ENCODE measurements at places on chromosomes 2 and 18.

GRCh38 chr2:237058423-237058822 lies 27.3 kb upstream of the COPS8 start:
- DNase-seq: no peak

GRCh38 chr18:49019446-49020045 lies 68.8 kb upstream of the SMAD7 start:
- DNase-seq: peak; percentile 35

DNA sequence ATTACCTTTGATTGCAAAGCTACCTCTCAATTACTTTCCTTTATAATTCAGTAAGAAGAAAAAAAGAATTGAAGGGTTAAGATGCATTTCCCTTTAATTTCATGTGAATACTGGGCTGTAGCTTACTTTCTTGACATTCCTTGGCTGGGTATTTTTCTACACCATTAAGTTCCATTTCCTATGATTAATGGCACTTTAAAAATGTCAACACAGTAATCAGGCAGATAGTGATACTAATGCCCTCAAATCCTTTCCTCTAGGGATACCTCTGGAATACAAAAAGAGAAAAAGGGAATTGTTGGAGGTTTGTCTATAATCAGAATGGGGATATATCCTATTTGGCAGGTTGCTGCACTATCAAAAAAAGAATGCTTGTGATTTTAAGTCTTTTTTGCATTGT lies 216.9 kb downstream of the SRBD1 start:
- DNase-seq: no peak

- DNase-seq: no peak
Measured at GRCh38 chr2:36352701-36353100, 2.9 kb upstream of the CRIM1 start.

DNA sequence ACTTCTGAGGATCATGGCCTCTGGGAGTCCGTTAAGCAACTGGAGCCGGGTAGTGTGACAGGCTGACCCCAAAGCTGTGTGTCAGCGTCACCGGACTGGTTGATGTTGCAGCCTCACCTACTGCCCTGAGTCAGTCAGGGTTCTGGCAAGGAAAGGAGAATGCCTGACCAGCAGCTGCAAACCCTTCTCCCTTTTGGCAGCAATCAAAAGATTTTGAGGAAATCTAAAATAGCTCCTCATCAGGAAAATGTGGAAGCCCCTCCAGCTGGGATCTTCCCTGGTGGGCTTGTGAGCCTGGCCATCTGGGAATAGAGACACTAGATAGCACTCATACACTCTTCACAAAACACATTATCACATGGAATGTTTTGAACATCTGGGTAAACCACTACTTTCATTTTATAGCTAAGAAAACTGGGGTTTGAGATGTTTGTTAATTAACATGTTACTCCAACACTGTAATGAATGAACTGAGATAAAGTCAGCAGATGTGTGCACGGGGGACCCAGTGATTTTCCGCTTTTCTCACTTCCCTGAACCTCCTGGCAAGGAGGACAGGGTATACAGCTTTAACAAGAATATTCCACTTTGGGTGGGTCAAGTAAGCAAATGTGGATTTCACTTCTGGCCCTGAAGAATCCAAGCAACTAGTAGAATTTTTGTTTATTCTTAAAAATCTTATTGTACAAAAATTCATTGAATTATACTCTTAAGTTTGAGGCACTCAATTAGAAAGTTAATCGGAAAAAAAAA lies 24.7 kb downstream of the CLUL1 start:
- no peak for DNase-seq

GRCh38 chr2:7813541-7814292 lies 868.1 kb upstream of the ID2 start:
- DNase-seq: no peak

DNA sequence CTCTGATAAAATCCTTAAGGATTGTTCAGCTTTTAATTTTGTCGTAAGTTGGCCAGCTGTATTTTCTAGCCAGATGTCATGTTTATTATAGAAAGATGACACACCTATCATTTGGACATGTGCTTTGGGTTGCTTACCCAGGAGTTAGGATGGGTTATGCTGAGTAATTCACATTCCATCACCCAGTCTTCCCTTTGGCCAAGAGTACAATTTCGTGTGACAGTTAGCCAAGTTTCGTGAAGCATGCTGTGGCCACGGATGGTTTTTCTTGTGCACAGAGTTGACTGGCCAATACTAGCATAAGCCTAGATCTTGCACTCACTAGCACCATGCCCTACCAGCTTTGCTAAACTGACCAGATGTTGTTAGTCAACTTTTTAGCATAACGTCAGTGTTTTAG lies 5.8 kb downstream of the MAPRE3 start:
- no peak for DNase-seq

DNA sequence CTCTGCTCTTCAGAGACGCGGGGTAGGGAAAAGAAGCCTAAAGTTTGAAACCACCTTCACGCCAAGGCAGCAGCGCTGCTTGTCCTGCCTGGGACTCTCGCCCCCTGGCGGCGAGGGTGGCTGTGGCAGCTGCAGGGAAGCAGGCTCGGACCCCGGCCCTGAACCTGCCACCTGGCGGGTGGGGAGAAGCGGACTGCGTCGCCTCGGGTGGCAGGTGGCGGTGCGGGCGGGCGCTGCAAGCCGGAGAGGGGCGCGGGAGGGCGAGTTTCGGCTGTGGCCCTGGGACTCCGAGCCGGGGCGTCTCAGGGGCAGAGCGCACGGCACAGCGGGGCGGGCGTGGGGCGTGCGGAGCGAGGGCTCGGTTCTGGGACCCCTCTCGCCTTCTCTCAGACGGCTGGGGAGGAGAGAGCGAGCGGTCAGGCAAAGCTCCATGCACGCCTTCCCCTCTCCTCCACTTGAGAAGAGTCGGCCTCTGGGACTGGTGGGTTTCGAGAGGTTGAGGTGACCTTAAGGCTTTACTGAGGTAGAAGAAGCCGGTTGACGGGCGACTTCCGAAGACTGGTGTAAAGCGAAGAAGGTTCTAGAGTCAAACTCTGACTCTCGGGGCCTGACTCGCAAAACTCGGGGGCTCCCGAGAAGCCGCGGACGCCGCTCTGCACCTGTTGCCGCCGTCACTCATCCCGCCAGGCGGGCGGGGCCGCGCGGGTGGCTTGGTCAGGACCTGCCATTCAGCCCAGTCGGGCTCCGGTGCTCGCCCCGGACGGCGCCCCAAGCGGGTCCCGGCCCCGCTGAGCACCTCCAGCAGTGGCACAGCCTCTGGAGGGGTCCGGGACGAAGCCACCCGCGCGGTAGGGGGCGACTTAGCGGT lies 1.1 kb upstream of the BOLL start:
- peak; percentile 83 for DNase-seq

DNA sequence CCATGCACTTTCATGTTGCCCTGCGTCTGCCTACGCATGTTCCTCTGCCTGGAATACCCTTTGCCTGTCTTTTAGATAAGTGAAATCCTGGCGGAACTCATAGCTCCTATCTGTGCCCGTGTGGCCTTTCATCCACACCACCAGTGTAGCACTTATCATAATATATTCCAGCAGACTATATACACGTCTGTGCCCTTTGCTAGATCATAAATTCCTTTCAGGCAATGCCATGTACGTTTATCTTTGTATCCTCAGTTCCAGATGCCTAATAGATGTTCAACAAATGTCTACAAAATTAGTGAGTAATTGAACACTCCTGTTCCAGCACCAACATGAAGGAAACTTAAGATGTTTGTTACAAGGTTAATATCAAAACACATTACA lies 106.9 kb downstream of the COLEC12 start:
- no peak for DNase-seq

DNA sequence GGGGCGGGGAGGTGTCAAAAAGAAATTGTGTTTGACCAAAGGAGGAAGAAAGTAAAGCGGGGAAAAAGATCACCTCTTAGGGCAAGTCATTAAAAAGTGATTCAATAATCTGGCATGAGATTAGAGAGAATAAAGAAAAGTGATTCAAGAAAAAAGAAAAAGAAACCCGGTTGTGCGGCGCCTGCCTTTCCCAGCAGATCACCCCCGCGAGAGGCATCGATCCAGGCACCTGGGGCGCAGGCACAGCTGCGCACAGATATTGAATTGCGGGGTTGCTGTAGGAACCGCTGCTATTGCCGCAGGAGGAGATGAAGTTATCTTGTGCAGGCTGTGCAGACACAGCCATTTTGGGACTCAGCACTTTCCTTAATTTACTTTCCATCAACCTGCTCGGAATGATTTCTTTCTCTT lies 71.2 kb downstream of the PLB1 start:
- no peak for DNase-seq

GRCh38 chr2:7508296-7508943 lies 591.2 kb downstream of the RNF144A start:
- no peak for DNase-seq

GRCh38 chr2:191977754-191978153 lies 130.9 kb upstream of the CAVIN2 start:
- DNase-seq: no peak

GRCh38 chr2:57372237-57372984 lies 674.2 kb upstream of the VRK2 start:
- no peak for DNase-seq

- DNase-seq: no peak
Measured at GRCh38 chr2:46010925-46011490, 286.2 kb upstream of the EPAS1 start.

DNA sequence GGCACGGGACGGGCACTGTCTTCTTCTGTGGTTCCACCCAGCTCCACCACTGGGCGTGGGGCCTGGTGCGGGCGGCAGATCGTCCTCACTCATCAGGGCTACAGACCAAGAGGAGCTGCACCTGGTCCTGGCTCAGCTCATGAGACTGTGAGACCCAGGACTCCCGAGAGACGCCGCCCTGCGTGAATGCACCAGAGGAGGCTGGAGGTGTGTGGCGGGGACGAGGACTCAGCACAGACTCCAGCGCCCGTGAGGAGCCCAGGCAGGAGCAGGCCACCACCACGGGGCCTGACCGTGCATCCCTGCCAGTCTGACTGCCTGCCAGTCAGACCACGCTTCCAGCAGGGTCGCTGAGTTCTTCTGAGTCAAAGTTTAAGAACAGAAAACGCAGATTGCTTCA lies 112.5 kb upstream of the SALL3 start:
- no peak for DNase-seq

DNA sequence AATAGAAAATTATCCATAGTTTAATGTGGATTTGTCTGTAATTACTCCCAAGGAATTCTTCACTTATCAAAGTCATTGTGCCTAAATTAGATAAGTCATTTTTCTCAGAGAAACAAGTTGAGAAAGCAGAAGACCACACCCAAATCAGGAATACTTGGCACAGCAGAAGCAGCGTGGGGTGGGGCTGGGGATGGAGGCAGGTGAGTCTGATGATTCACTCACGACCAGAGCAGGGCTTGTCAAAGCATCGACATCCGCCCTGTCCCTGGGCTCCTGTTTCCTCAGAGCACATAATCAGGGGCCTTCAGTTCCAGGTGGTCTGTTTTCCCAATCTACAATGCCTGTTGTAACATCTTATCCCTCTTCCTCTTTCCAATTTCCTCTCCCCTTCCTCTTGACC lies 31.5 kb upstream of the COLEC12 start:
- no peak for DNase-seq

GRCh38 chr2:235611349-235611748 lies 117.5 kb downstream of the AGAP1 start:
- no peak for DNase-seq

DNA sequence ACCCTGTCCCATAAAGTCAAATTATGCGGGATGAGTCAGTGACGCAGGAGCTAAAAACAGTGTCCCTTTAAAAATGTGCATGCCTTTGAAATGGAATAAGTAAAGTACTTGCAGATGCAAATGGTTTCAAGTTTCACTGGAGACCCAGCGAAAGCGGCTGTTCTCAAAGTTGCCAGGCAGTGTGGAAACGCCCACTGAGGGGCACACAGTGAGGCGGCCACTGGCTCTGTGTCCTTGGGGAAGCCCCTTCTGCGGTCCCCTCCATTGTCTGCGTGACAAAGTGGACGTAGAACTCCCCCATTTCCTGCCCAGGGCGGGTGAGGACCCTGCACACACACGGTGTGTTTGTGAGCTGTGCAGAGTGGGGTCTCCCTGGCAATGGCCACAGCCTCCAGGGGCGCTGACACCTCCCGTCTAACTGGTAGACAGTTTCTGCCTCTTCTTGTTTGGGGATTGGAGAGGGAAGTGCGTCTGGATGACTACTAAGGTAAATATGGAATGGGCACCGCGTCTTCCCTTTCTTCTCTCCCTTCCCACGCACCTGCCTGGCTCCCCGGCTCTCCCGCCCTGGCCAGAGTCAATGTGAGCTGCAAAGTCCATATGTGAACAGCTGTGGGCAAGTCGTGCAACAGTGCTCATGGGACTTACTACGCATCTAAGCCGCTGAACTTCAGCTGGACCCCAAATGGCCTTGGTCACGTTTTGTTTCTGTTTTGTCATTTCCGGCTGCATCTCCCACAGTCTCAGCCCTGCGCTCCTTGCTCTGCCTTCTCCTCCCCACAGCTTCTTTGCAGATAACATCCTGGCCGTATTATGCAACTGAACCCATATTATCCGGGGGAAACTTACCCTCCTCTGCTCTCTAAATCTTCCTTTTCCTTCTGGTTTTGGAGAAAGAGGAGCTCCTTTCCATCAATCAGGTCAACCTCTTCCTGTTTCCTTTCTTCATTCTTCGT lies 33.7 kb upstream of the ZNF516 start:
- DNase-seq: no peak

DNA sequence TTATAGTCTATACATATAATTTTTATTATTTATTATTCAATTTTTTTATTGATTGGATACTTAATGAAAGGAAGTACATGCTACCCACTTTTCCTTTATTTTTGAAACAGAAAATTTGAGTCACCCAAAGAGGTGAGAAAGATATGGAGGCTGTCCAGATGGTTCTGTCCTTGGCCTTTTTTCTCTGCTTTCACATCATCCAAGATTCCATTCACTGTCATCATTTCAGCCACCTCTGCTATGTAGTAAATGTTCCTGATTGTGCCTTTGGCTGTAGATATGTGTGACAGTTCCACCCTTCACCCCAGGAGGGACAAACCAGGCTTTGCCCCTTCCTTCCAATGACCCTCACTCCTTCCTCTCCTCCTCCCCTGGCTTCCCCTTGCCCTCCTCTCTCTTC lies 675.7 kb upstream of the ID2 start:
- DNase-seq: no peak

DNA sequence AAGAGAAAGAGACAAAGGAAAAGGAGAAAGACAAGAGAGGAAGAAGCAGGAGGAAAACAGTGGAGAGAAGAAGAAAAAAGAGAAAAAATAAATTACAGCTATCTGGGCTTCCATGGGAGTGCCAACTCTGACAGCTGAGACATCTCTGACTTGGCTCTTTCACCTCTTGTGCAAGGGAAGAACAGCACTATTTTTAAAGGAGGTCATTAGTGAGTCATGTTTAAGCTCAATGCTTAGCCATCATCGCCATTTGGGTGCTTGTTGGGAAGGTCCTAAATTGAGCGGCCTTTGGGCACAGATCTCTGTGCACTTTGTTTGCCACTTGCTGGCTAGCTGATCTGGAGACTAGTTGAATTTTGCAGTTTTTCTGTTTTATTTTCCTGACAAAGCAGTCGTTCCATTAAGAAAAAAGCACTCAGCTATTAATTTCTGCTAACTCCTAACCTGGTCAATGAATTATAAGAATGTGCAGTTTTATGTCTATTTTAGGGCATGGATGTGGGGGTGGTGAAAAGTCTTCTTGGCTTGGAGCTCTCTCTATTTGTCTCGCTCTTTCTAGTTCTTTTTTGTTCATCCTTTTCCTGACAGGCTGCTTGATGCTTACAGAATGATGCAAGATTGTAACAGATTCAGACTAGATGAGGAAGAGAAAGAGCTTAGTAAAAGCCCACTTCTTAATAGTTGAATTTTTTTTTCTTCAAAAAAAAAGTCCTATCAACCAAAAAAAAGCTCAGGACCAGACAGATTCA lies 231.5 kb downstream of the SLC8A1 start:
- no peak for DNase-seq

- DNase-seq: no peak
Measured at GRCh38 chr2:121246704-121247255, 38.2 kb downstream of the TFCP2L1 start.

GRCh38 chr2:118936936-118937335 lies 5.1 kb upstream of the MARCO start:
- DNase-seq: no peak

Measured in ecto neural progenitor cell (in vitro differentiated cells).